Hypothalamus (tissue), 51 donors: ENCODE measurements at places on chromosomes 3 and 15.

DNA sequence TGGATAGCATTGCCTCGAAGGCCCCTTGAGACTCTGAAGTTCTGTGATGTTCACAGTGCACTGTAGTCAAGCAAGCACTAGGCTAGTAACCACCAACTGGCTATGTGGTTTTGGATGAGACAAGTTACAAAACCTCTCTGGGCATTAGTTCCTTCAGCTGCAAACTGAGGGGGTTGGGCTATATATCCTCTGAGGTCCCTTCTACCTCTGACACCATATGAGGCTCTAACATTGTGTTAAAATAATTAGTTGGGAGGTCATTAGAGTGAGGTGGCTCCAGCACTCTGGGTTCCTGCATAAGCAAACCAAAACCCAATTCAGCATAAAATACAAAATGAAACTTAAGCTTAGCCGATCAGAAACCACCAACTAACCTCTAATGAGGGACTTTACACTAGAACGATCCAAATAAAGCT is 209.5 kb upstream of the LRRN1 start:
- DNase-seq, result no peak

GRCh38 chr3:171383206-171384018 is 76.8 kb downstream of the TNIK start:
- DNase-seq, result no peak

DNA sequence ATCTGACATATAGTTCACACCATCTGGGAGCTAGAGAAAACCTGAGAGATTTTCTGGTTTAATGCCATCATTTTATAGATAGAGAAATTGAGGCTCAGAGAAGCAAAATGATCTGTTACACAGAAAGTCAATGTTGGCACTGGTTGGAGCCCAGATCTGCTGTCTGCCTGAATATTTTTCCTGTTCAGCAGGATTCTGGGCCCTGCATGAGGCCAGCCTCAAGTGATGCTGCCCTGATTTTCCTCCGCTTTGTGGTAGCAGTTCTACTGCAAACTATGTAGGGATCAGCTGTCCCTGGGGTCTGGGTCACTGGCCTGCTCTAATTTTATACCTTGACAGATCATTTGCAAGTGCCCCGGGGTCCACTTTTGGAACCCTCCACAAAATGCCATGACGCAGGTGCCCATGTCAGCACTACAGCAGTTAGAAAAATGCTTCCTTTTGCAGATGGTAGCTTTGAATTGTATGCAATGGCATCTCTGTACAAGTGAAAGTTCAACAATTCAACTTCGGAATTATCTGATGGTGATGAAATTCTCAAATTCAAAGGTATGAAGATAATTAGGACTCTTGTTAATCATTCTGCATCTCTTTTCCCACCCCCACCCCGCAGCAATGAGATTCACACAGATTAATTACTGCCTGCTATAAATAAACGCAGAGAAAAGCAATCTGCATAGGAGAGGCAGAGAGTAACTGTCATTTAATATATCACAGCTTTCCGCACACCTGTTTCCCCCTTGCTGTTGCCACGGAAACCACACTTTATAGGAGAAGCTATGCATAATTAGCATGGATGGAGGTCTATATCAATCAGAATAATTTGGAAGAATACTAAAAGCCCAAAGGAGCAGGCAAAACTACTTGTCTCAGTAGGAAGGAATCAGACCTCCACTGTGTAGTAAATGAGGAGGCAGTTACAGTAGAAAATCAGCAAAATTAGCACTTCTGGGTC is 222.6 kb downstream of the PDCD6IP start:
- no peak for DNase-seq

- no peak for DNase-seq
Observed at GRCh38 chr3:25547103-25547502, 117.6 kb downstream of the TOP2B start.

DNA sequence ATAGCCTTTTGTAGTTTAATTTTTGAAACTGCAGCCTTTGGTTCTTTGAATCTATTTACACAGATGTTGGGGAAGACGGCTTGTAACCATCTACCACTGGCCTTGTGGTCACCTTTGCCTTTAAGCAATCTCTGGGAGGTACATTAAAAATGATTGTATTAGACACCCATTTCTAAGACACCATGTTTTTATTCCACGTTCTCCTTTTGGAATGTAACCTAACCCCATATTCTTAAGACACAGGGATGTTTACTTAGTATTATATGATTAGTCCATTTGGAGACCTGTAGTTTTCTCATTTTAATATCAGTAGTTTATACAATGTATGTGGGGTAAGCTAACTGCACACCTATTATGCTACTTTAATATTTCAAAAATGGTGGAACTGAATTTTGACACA is 175.1 kb upstream of the PLSCR5 start:
- DNase-seq, result no peak

DNA sequence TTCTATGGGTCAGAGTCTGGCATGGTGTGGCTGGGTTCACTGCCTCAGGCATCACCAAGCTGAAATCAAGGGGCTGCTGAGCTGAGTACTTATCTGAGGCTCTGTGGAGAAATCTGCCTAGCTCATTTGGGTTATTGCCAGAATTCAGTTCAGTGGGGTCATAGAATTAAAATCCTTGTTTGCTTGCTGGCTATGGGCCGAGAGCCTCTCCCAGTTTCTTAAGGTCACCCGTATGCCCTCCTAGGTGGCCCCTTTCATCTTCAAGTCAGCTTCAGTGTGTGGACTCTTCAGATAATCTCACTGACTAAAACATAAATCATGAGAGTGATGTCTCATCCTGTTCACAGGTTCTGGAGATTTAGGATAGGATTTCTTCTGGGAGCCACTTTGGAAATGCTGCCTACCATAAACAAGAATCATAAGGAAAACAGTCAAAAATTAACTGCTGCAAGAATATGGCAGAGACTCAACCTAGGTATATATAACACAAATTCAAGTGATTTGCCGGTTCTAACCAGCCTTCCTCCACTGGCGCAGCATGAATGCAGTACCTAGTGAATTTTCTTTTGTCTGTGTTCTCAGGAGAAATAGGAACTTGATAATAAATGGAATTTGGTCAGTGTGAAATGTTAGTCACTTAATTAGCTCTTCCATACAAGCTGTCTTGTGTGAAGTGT is 5.3 kb downstream of the CP start:
- DNase-seq, result no peak

GRCh38 chr3:124995460-124995994 is 60.3 kb downstream of the HEG1 start:
- DNase-seq, result peak; percentile 28

GRCh38 chr3:51975852-51976549 is 1.1 kb downstream of the ABHD14A start:
- peak; percentile 78 for DNase-seq

GRCh38 chr15:35680951-35681350 is 135.0 kb upstream of the DPH6 start:
- no peak for DNase-seq

DNA sequence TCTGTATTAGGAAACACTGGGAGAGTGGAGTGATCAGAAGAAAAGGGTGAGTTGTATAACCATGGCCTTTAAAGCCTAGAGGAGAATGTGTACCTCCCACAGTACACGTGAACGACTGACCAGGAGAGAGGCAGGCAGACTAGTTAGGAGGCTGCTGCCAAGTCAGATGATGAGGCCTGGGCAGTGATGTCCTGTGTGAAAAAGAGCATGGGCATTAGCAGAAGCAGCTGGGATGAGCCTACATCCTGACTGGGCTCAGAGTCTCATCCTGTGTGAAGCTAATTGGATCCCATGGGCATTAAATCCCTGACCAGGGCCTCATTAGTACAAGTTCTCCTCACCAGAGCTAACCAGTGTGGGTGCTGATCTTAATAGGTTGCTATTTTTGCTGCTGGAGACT is 89.1 kb upstream of the SLC2A2 start:
- no peak for DNase-seq

- no peak for DNase-seq
Observed at GRCh38 chr3:187131981-187132380, 7.3 kb downstream of the RPL39L start.

GRCh38 chr3:32817558-32818228 is at the start of gene TRIM71:
TRIM71 (plus strand) TSS chr3:32817997; CDS start chr3:32818081, 84 bp downstream.
- no peak for DNase-seq

DNA sequence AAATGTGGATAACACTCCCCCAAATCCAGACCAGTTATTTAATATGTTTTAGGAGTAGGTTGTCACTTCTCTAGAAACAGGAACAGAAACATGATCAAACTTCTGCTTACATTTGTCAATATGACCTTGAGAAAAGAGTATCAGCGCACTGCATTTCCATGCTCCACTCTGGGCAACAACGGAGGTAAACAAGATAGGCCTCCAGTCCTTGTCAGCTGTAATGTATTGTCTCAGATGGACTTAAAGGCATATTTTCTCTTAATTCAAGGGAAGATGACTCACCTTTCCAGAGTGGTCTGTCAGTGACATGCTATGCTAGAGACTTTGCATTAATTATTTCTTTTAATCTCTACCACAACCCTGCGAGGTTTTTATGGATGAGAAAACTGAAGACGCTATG is 51.6 kb upstream of the TCF12 start:
- DNase-seq, result no peak

DNA sequence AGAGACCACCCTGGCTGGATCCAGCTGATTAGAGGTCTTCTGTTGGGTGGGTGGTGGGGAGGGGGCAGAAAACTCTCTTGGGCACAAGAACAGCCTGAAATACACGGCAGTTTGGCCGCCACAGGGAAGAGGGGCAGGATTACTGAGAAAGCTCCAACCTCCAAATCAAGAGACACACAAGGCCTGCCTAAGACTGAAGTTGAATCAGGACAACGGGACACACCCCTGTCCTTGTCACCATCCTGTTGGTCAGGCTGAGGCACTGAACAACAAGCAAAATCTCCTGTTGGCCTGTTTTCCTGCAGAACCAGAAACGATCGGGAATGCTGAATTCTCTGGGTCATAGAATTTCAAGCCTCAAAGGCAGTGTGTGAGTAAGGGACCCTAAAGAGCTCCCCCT is 247.8 kb downstream of the FAM43A start:
- DNase-seq, result no peak

GRCh38 chr3:128935922-128936321 is 56.5 kb downstream of the ACAD9 start:
- DNase-seq, result no peak

DNA sequence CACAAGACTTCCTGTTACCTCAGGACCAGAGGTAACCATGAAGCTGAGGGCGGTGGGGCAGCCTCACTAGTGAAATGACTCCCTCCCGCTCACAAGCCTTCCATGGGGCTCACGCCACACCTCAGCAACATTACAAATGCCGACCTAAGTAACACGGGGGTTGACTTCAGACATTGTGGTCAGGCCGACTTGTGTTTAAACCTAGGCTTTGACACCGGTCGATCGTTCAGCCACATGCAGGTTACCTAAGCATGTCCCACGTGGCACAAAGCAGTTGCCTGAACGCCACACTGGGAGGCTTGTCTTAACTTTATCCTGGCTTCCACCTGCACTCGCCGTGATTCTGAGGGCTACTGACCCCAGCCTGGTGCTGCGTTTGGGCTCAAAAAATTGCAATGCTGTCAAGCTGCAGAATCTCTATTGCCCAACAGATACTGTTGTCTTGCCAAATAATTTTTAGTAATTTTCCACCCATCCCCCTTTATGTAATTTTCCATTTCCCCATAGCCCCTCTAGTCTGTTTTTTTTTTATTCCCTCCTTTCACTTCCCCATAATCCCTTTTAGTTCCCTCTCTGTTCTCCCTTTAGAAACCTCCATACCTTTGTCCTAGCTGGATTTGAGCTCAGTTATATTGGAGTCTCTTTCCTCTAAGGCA is 158.6 kb upstream of the RGMA start:
- no peak for DNase-seq

- no peak for DNase-seq
Observed at GRCh38 chr3:25870452-25870851, 80.6 kb downstream of the OXSM start.

- DNase-seq, result no peak
Observed at GRCh38 chr3:187719628-187720336, 17.4 kb upstream of the RTP2 start.

GRCh38 chr3:62090066-62090465 is 283.3 kb downstream of the FEZF2 start:
- DNase-seq, result no peak

DNA sequence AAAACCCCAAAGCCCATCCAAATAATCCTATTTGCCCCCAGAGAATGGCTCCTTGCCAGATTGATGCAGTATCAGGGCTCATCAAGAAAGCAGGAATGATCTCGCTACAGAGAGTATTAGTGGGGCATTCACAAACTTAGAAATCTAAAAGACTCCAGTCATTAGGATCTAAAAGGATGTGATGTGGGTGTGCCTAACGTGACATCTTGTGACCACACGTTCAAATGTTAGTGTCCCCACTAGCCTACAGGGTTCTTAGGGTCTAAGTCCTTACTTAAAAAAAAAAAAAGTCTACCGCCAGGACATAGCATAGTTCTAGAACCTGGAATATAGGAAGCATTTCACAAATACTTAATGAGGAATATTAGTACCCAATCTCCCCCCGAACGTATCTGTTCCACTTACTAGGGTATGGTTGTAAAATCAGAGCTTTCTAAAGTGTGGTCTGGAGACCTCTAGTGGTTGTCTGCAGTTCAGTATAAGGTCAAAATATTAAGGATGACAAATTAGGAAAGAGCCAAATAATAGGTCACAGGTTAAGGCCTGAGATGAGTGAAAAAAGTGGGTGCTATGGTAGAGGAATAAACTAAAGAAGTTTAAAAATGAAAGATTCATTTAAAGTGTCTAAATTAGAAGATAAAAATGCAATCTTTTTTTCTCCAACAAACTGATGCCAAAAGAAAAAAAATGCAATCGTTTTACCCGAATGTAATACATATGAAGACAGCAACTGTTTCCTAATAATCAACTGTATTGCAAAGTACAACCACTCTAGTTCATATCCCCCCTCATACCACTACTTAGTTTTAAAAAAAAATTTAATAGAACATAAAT is 4.2 kb upstream of the CHRM5 start:
- no peak for DNase-seq

DNA sequence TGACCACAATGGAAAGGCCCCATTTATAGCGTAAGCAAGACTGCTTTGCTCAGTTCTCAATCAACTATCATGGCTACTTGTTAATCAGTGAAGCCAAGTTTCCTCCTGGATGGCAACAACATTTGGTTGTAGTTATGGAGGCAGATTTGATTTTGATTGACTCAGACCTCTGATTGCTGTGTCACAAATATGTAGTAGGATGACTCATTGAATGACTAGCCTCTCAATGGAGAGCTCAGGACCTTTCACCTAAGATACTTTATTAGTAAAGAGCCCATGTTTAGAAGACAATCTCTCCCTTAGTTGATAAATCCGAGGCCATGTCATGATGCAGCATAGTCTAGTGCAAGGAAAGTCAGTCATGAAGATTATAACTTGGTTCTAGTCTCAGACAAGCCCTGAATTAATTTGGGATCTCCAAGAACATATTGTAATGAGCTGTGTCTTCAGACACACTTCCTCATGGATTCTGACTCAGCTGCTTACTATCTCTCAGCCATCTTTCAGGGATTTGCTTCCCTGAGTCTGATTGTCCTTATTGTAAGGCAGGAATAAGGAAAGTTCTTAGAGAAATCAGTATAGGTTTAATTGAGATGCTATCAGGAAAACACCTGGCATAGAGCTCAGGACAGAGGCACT is 397.4 kb upstream of the TMCO5A start:
- DNase-seq, result no peak

- no peak for DNase-seq
Observed at GRCh38 chr15:62104846-62105245, 38.1 kb downstream of the C2CD4A start.
